CD4-positive, alpha-beta T cell treated with Interferon gamma for 1 hour (primary cell): ENCODE measurements at places on chromosomes 6 and 20.

- peak; percentile 31 for DNase-seq
These were observed 6.7 kb downstream of the MTCH1 start for GRCh38 chr6:36979347-36979742.

DNA sequence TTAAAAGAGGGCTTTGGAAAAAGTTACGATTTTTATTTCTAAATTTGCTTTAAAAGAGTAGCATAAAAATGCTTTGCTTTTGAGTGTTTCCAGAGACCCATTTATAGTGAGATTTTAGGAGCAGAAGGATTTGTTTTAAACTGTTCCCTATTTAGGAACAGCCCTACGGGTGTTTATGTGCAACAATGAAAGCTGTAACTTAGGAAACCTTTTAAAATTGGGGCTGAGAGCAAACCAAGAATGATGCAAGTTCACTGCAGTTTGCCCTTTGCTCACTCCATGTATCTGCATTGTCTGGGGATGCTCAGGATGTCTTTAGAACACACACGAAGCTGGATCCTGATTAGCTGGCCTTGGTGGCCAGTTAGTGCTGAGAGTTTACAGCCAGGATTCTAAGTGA is 40.9 kb downstream of the GHRH start:
- DNase-seq, result no peak

- no peak for DNase-seq
These were observed 949 bp upstream of the ATXN1 start for GRCh38 chr6:16762268-16762549.

- DNase-seq, result no peak
These were observed 6.5 kb upstream of the NPBWR2 start for GRCh38 chr20:64113796-64114355.

- no peak for DNase-seq
These were observed 116.1 kb downstream of the RIN2 start for GRCh38 chr20:19874040-19874727.

GRCh38 chr6:115310156-115310555 is 750.5 kb downstream of the FRK start:
- DNase-seq, result no peak

DNA sequence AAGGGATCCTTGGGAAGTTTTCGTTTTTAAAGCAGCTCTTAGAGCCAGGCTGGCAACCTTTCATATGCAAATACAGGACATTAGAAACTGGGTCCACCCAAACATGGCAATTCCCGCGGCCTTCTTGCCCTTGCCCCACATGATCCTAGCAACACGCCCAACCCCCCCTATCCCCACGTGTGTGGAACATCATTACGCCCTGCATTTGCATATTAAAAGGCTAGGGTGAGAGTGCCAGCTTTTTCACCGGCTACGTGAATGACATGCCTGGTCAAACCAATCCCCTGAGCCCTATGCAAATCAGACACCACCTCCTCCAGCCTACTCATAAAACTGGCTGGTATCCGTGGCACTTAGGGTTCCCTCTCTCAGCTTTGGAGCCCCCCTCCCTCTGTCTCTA is 88.1 kb downstream of the TNFRSF21 start:
- DNase-seq, result no peak

DNA sequence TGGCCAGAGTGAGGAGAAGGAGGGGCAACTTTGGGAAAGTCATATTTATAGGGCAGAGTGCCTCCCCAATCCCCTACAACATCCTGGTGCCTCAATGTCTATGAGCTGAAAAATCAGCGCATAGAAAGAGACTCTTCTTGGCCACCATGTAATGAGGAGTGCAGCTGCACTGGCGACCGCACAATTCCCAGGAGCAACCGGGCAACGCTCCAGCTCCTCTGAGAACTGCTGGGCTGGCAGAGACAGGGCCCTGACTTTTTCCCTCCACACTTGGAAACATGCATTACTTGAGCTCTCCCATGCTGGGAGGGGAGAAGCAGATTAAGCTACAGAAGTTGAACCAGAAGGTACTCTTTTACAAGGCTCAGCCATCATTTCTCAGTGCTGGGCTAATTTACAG is 31.4 kb upstream of the MARCKS start:
- DNase-seq, result no peak

DNA sequence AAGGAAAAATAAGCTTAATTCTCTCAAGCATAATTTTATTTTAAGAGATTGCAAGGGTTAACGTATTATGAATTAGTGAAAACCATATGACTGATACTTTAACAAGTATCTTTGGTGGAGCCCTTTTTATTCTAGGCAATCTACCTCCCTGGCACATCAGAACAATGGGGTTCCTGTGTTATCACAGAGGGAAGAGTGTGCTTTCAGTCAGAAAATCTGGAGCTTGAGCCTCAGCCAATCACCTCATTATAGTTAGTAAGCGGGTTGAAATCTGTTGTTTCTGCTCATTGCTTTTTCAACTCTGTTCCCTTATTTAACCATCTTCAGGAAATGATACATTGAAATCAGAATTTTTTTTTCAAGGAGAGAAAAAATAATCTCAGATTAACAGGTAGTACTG is 391 bp downstream of the ADGRF1 start:
- DNase-seq, result no peak

DNA sequence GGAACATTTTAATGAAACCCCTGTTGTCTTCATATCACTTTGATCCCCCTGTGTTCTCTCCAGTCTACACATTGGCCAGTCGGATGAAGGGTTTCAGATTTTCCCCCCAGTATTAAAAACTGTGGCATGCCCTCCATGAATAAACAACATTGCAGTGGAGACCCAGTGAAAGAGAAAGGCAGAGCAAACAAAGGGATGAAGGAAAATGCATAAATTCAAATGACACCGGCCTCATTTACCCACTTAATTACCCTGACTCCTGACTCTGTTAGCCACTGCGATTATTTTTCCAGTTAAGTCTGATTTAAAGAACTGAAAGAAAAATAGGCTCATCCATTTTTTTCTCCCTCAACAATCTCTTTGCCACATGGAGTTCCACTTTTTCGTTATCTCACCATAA is 569.2 kb downstream of the TFAP2B start:
- no peak for DNase-seq
